ENCODE measurements at places on chromosomes 6 and 20. TPM values are rescaled to one million over a fixed set of nuclear protein-coding genes. Genes with fewer than 3 reads are reported as not detected.

SLC4A11 gene
- 15.1 TPM for total RNA-seq

UTRN gene
- total RNA-seq, result 8.0 TPM

CLPSL2 gene
- 0.99 TPM for total RNA-seq

GABRR1 gene
- total RNA-seq, result not detected

RHAG gene
- not detected for total RNA-seq

FOXQ1 gene
- total RNA-seq, result 4.8 TPM

CENPW gene
- total RNA-seq, result 28.8 TPM

UNC5CL gene
- 0.76 TPM for total RNA-seq

MRAP2 gene
- total RNA-seq, result 1.8 TPM

SLC25A27 gene
- 0.32 TPM for total RNA-seq

PRR18 gene
- 0.15 TPM for total RNA-seq

SNAP91 gene
- total RNA-seq, result 0.32 TPM

LAMA5 gene
- 400 TPM for total RNA-seq

BPIFA1 gene
- not detected for total RNA-seq

JAG1 gene
- 37.5 TPM for total RNA-seq

PNPLA1 gene
- not detected for total RNA-seq

TBC1D32 gene
- total RNA-seq, result 1.3 TPM
